ENCODE measurements at places on chromosomes 2 and 18. TPM values are rescaled to one million over a fixed set of nuclear protein-coding genes. Genes with fewer than 3 reads are reported as not detected.
A peak's percentile ranks its signal among the peaks of the same experiment; 100 is the strongest.

DNA sequence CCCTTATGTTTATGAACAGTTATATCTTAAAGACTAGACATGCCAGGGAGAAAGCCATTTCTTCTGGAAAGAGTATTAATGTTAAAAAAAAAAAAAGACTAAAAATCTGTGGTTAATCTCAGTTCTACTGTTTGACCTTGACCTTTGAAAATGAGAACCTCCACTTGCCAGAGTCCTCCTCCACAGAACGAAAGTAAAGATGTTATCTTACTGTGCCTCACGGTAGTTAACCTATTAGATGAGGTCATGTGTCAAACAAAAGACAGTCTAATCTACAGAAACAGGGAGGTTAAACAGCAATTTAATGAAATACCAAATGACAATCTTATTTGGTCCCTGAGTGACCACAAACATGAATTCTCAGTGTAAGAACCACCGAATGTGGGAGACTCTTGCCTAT, 51.2 kb downstream of the SLC14A2 start:
- no peak overlapping the region for H3K27ac ChIP-seq
- DNase-seq: no peak
- no peak overlapping the region for H3K4me3 ChIP-seq
- H3K27me3 ChIP-seq: no peaks in the 10 kb centered on the region
- H3K4me1 ChIP-seq: no peaks in the 10 kb centered on the region
- no peaks in the 10 kb centered on the region for H3K36me3 ChIP-seq

GRCh38 chr2:114661971-114662939, 219.8 kb downstream of the DPP10 start:
- peak; percentile 78 for DNase-seq
- peak overlapping the region; percentile 35 for H3K4me3 ChIP-seq
- no peaks in the 10 kb centered on the region for H3K36me3 ChIP-seq
- H3K27ac ChIP-seq: no peak overlapping the region
- no peaks in the 10 kb centered on the region for H3K4me1 ChIP-seq

GRCh38 chr2:177464549-177464948, 72.0 kb downstream of the AGPS start:
- H3K27ac ChIP-seq: no peak overlapping the region
- H3K4me1 ChIP-seq: no peaks in the 10 kb centered on the region
- no peak overlapping the region for H3K4me3 ChIP-seq
- no peaks in the 10 kb centered on the region for H3K27me3 ChIP-seq

- peak overlapping the region; percentile 43 for H3K4me3 ChIP-seq
- H3K27me3 ChIP-seq: no peaks in the 10 kb centered on the region
- no peak for DNase-seq
- peaks cover 14% of the 10 kb centered on the region for H3K4me1 ChIP-seq
- H3K27ac ChIP-seq: no peak overlapping the region
- no peaks in the 10 kb centered on the region for H3K36me3 ChIP-seq
These were observed 254.3 kb downstream of the METTL4 start for GRCh38 chr18:2316751-2317696.

DNA sequence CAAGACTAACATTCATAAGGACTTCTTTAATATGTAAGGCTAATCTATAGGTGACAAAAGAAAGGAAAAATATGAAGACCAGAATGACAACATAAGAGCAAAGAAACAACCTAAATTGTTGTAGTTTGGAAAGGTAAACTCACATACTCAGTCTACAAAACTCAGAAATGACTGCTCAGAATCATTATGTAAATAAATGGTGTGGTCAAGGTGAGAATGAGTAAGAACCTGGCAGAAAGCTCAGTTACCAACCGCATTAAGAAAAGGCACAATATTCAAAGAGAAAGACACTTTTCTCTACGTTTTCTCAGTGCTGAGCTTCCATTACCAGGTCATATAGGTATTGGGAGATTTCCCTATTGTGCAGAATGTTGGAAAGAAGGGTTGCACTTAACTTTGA, 15.8 kb downstream of the ATF2 start:
- no peak overlapping the region for H3K27ac ChIP-seq
- peaks cover 43% of the 10 kb centered on the region for H3K36me3 ChIP-seq
- DNase-seq: no peak
- no peaks in the 10 kb centered on the region for H3K27me3 ChIP-seq
- H3K4me3 ChIP-seq: no peak overlapping the region

- no peaks in the 10 kb centered on the region for H3K27me3 ChIP-seq
- H3K4me3 ChIP-seq: no peak overlapping the region
- H3K4me1 ChIP-seq: peaks cover 3% of the 10 kb centered on the region
- H3K36me3 ChIP-seq: no peaks in the 10 kb centered on the region
These were observed 148.8 kb downstream of the ANKRD44 start for GRCh38 chr2:197161774-197162173.

- no peak overlapping the region for H3K4me3 ChIP-seq
- H3K27me3 ChIP-seq: no peaks in the 10 kb centered on the region
- peak; percentile 46 for DNase-seq
- no peak overlapping the region for H3K27ac ChIP-seq
These were observed 165.2 kb downstream of the DYSF start for GRCh38 chr2:71618327-71619113.

DNA sequence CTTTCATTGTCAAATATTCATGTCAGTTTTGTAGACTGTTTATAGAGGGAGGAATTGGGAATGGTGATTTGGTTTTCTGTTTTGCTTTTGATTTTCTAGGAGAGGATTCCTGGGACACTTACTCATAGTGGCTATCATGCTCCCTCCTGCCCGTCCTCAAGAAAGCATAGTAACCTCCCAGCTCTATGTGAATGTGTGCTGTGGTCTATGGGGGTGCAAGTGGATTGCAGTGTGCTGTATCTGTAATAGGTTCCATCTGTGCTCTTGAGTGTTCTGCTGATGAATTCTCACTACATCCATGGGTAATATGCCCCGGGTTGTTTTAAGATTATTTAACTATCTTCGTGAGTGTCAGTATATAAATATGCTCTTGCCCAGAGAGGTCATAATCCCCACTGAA, 811.3 kb downstream of the CNTNAP5 start:
- H3K4me3 ChIP-seq: no peak overlapping the region
- no peak overlapping the region for H3K27ac ChIP-seq
- no peaks in the 10 kb centered on the region for H3K36me3 ChIP-seq
- DNase-seq: no peak
- H3K4me1 ChIP-seq: no peaks in the 10 kb centered on the region

The MYOM1 gene
- total RNA-seq: 0.27 TPM

The KRCC1 gene
- total RNA-seq: 12.6 TPM

The TNFAIP6 gene
- total RNA-seq: not detected

The DGKD gene
- total RNA-seq: 33.7 TPM

The ORMDL1 gene
- 51.2 TPM for total RNA-seq

The FTCDNL1 gene
- 0.70 TPM for total RNA-seq

The NETO1 gene
- total RNA-seq: 4.2 TPM

The GNLY gene
- not detected for total RNA-seq

Data from endodermal cell (in vitro differentiated cells).